ENCODE measurements at places on chromosomes 3 and 15.

GRCh38 chr3:58409663-58410062 is 24.0 kb downstream of the PDHB start:
- H3K36me3 ChIP-seq = peaks cover 40% of the 10 kb centered on the region
- no peak for DNase-seq
- H3K27ac ChIP-seq = no peak overlapping the region
- no peak overlapping the region for H3K4me3 ChIP-seq

DNA sequence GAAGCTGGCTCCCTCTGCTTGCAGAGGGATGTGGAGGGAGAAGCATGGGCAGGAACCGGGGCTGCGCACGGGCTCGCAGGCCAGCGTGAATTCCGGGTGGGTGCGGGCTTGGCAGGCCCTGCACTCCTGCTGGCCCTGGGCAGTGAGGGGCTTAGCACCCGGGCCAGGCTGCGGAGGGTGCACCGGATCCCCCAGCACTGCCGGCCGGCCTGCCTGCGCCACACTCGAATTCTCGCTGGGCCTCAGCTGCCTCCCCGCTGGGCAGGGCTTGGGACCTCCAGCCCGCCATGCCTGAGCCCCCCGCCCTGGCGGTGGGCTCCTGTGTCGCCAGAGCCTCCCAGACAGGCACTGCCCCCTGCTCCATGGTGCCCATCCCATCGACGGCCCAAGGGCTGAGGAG is 47.6 kb upstream of the SPATA12 start:
- H3K36me3 ChIP-seq = no peaks in the 10 kb centered on the region
- no peaks in the 10 kb centered on the region for H3K27me3 ChIP-seq
- H3K4me3 ChIP-seq = no peak overlapping the region
- peaks cover 38% of the 10 kb centered on the region for H3K4me1 ChIP-seq
- no peak for DNase-seq
- H3K27ac ChIP-seq = no peak overlapping the region

DNA sequence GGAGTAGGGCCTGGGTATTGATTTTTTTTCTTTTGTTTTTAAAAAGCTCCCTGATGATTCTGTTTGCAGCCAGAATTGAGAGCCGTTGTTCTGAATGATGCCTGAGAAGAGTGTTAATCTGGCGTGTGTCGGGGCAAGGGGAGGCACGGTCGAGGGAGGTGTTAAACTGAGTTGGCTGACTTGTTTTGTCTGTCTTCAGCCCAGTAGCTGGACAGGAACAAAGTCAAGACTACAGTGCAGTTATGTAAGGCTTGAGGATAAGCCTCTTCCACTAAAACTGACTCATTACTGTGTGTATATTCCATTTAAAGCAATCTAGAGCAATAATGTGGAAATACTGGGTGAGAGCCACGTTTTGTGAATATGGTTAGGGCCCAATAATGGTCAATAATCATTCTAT is 119.0 kb upstream of the DLG1 start:
- no peaks in the 10 kb centered on the region for H3K36me3 ChIP-seq
- peaks cover 21% of the 10 kb centered on the region for H3K4me1 ChIP-seq
- H3K27me3 ChIP-seq = no peaks in the 10 kb centered on the region
- H3K27ac ChIP-seq = no peak overlapping the region
- no peak overlapping the region for H3K4me3 ChIP-seq

DNA sequence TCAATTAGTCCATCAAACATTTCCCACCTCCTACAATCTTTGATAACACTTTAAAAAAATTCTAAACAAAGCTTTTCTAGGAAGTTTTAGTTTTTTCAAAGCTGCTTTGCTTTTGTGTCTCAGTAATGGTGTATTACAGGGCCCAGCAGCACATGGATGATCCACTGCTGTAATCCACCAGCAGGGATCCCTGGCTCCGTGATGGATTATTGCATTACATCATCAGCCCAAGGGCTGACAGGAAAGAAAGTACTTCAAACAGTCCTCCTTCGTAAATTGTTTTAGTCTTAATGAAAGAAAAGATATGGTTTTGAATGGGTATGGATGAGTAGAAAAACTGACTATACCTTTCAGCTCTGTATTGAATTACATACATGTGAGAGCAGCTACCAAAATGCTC is 688.9 kb upstream of the NAALADL2 start:
- DNase-seq = no peak
- no peaks in the 10 kb centered on the region for H3K36me3 ChIP-seq
- no peak overlapping the region for H3K27ac ChIP-seq

GRCh38 chr15:28955993-28956421 is 70.2 kb downstream of the APBA2 start:
- peaks cover 12% of the 10 kb centered on the region for H3K4me1 ChIP-seq
- H3K27me3 ChIP-seq = no peaks in the 10 kb centered on the region
- H3K27ac ChIP-seq = no peak overlapping the region
- no peak for DNase-seq
- H3K36me3 ChIP-seq = no peaks in the 10 kb centered on the region

DNA sequence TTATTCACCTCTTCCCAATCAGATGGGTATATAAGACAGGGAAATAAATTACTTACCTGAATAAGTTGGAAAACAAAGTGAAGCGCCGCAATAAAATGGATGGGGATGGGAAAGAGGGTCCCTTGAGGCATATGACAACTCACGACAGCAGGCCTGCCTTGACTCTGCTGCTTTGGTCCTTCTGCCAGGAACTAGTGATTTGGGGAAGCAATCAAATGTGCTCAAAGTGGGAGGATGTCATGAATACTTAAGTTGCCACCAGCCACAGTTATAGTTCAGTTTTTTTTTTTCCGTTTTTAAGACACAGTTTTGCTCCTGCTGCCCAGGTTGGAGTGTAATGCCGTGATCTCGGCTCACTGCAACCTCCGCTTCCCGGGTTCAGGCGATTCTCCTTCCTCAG is 4.6 kb downstream of the PARL start:
- peaks cover 29% of the 10 kb centered on the region for H3K4me1 ChIP-seq
- peaks cover 6% of the 10 kb centered on the region for H3K36me3 ChIP-seq
- H3K27ac ChIP-seq = peak overlapping the region; percentile 22
- DNase-seq = no peak
- no peak overlapping the region for H3K4me3 ChIP-seq

- H3K36me3 ChIP-seq = peaks cover 5% of the 10 kb centered on the region
- no peak overlapping the region for H3K27ac ChIP-seq
- no peaks in the 10 kb centered on the region for H3K27me3 ChIP-seq
- peaks cover 31% of the 10 kb centered on the region for H3K4me1 ChIP-seq
- no peak overlapping the region for H3K4me3 ChIP-seq
- DNase-seq = no peak
These were observed 125.3 kb upstream of the SPRED1 start for GRCh38 chr15:38127306-38127771.

- no peaks in the 10 kb centered on the region for H3K27me3 ChIP-seq
- peaks cover 29% of the 10 kb centered on the region for H3K4me1 ChIP-seq
These were observed 63.8 kb downstream of the AKAP13 start for GRCh38 chr15:85444122-85444745.

GRCh38 chr15:96737408-96737807 is 406.9 kb downstream of the NR2F2 start:
- H3K4me3 ChIP-seq = no peak overlapping the region
- H3K36me3 ChIP-seq = no peaks in the 10 kb centered on the region
- no peak overlapping the region for H3K27ac ChIP-seq
- no peaks in the 10 kb centered on the region for H3K27me3 ChIP-seq
- no peak for DNase-seq

DNA sequence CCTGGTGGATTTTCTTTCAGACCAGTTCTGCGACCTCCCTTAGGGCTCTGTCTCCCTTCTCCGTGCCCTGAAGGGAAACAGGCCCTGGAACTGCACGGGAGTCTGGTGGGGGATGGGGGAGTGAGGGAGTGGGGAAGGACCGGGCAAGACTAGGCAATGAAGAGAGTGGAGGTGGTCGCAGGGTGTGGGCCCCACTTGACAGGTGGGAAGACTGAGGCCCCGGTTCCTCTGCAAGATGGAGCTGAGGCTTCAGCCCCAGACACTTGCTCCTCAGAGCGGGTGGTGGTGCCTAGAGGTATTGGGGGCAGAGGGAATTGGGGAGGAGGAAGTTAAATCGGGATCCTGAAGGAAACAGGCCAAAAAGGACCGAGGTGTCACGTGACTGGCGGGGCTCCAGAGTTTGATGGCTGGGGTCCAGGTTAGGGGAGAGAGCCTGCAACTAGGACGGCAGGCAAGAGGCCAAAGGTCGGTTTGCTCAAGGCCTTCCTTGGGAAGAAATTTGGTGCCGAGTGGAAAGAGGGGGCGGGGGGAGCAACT is 597 bp upstream of the CAMK1 start:
- peaks cover 2% of the 10 kb centered on the region for H3K36me3 ChIP-seq
- H3K27ac ChIP-seq = peak overlapping the region; percentile 65
- no peak for DNase-seq

DNA sequence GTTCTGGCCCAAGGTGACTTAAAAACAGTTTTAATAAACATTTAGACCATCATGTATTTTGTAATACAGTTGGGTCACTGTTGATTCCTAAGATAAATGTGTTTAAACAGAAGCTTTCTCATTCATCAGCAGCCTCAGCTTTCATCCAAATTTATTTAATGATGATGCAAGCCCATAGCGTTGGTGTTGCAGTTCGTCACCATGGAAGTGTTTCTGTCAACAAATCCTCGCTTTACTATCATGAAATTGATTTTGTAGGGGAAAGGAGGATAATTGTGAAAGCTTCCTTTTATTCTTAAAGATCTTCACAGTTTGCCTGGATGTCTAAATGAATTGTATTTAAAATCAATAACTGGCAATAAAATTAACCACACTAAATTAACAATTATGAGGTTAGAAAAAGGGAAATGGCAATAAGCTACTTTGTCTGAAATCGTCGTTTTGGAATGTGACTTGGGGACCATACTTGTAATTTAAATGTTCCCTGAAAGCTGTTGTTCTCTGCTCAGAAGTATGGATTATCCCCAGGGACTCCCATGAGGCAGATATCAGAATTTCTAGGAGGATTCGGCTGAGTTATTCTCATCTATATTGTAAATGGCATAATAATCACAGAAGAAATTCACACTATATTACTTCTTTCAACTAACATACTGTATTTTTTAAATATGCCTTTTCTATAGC is 29.0 kb downstream of the CMSS1 start:
- peaks cover 33% of the 10 kb centered on the region for H3K4me1 ChIP-seq
- peaks cover 7% of the 10 kb centered on the region for H3K36me3 ChIP-seq
- H3K4me3 ChIP-seq = no peak overlapping the region
- H3K27ac ChIP-seq = peak overlapping the region; percentile 82
- no peaks in the 10 kb centered on the region for H3K27me3 ChIP-seq

DNA sequence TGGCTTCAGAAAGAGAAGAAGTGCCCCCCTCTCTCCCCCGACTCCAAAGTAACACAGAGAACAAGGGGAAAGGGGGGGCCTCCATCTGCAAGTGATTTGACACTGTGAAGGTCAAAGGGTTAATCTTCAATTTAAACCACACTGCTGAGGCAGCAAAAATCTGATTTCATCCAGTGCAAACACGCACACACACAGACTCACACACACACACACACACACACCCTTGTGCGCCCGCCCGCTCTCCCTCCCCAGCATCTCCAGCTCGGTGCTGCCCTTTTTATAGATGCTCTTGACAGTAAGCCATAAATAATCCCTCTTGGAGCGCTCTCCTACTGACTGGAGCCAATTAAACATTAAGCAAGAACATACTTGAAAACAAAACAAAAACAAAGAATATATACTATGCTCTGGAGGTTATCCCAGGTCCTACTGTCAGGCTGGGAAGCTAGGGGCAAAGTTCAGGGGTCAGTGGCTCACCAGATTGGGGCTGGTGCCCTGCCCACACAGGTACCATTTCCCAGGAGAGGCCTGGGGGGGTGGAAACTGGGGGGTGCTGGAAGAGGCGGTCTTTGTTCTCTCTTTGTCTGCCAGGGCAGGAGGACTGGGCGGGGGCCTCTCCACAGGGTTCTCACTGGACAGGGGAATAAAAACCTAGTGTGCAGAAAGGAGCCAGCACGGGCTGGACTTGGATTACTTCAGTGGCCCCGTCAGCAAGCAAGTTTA is 16.3 kb downstream of the BMF start:
- no peak for DNase-seq
- peaks cover 85% of the 10 kb centered on the region for H3K4me1 ChIP-seq
- H3K27ac ChIP-seq = peak overlapping the region; percentile 72
- peaks cover 15% of the 10 kb centered on the region for H3K36me3 ChIP-seq

GRCh38 chr15:71551566-71551965 is 258.8 kb upstream of the NR2E3 start:
- peaks cover 34% of the 10 kb centered on the region for H3K27me3 ChIP-seq
- no peak overlapping the region for H3K4me3 ChIP-seq
- H3K4me1 ChIP-seq = peaks cover 17% of the 10 kb centered on the region
- H3K27ac ChIP-seq = no peak overlapping the region

- no peaks in the 10 kb centered on the region for H3K36me3 ChIP-seq
- no peak for DNase-seq
- H3K27me3 ChIP-seq = no peaks in the 10 kb centered on the region
- H3K4me3 ChIP-seq = no peak overlapping the region
- H3K27ac ChIP-seq = no peak overlapping the region
These were observed 3.4 kb upstream of the SELENOT start for GRCh38 chr3:150599611-150600297.

DNA sequence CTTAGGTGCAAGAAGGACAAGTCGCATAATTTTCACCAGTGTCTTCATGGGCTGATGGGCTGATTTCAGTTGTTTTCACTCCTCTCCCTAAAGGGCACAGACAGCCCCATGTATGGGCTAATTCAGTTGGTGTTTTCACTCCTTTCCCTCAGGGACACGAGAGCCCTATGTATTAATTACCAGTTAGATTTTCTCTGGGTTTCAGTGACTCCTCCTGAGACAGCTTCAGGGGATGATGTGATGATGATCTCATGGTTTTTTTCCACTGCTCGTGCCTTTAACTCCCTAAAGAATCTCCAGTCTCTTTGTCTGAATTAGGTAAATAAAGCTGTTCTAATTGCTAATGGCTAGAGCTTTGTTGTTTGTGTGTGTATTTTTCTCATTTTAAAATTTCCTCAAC is 9.9 kb downstream of the RAMAC start:
- H3K27me3 ChIP-seq = no peaks in the 10 kb centered on the region
- peaks cover 8% of the 10 kb centered on the region for H3K4me1 ChIP-seq
- no peak for DNase-seq
- H3K27ac ChIP-seq = no peak overlapping the region
- no peak overlapping the region for H3K4me3 ChIP-seq

GRCh38 chr15:69868756-69869155 is 229.0 kb downstream of the TLE3 start:
- H3K4me1 ChIP-seq = no peaks in the 10 kb centered on the region
- H3K27me3 ChIP-seq = peaks cover 8% of the 10 kb centered on the region
- H3K4me3 ChIP-seq = no peak overlapping the region

GRCh38 chr15:73873889-73874511 is 636 bp downstream of the TBC1D21 start:
- peaks cover 37% of the 10 kb centered on the region for H3K27me3 ChIP-seq
- no peak for DNase-seq
- H3K27ac ChIP-seq = no peak overlapping the region
- no peaks in the 10 kb centered on the region for H3K4me1 ChIP-seq

All from chondrocyte (in vitro differentiated cells).